ENCODE measurements at places on chromosomes 16 and 17.

DNA sequence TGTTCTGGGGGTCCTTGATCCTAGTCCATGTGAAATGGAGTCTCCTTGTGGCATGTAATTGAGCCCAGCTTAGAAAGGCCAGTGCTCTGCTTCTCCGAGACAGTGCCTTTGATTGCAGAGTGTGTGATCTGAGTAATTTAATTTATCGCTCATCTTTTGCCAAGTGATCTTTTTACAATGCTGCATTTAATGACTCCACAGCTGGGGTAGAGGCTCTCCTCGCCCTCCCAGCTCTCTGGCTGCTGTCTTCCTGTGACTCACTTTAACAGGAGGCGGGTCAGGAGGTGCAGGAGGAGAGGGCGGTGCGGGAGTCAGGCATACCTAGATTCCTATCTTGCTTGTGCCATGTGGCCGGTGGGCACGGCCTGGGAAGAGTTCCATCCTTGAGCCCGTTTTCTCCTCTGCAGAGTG, 113.4 kb upstream of the FOXF1 start:
- no peak for DNase-seq

GRCh38 chr17:4511199-4511932, 12.7 kb downstream of the SPNS2 start:
- DNase-seq, result no peak

DNA sequence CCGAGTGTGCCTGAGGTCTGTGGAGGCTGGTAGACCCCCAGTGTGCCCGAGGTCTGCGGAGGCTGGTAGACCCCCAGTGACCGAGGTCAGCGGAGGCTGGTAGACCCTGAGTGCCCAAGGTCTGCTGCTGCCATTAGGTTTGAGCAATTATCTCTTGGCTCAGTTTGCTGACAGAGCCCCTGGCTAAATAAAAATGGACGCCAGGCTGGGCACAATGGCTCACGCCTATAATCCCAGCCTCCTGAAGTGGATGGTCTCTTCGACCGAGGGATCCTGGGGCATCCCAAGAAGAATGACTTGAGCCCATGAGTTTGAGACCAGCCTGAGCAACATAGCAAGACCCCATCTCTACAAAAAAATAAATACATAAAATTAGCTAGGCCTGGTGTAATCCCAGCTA, 98.7 kb upstream of the ZNF469 start:
- no peak for DNase-seq

DNA sequence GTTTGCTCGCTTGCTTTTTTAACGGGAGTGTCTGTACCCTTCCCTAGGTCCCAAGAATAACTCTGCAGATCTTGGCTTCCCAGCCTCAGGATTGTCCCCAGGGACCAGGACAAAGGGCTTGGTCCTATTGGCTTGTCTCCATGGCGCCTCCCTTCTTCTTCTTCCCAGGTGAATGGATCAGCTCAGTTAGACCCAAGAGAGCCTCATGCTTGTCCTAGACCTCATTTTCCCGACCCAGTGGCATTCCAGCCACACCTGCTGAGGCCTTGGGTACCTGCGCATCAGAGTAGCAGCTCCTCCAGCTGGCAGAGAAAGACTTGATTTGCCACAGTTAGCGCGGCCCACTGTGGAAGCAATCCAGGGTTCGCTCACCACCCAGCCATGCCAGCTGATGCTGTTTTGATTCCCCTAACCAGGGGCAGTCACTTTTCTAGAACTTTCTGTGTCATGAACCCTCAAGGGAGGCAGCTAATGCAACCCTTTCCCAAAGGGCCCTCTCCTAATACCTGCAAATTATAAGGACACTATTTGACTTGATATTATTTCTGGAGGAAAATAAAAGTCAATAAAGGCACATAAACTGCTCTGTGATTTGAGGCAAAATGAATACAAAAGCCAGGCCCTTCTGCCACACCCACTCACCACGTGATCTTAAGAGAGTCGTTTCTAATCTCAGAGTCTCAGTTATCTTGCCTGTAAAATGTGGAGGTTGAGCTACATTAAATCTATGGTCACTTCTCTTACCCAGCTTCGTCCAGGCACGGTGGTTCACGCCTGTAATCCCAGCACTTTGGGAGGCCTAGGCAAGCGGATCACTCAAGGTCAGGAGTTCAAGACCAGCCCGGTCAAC, 13.9 kb downstream of the GPR142 start:
- DNase-seq, result no peak

DNA sequence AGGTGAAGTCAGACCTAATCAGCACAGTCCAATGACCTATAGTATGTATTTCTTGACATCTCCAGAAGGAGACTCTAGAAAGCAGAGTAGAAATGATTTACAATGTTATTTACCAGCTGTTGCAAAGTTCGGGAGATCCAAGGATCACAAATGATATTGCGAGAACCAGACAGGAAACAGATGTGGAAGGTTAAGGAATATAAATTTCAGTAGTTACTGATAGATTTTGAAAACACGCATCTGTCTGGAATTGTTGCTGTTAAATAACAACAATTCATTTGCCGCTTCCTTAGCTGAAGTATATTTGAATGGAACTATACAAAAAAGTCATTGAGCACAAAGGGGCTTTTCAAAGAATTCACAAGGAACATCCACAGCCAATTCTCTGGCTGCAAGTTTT, 72.0 kb downstream of the STXBP4 start:
- no peak for DNase-seq

DNA sequence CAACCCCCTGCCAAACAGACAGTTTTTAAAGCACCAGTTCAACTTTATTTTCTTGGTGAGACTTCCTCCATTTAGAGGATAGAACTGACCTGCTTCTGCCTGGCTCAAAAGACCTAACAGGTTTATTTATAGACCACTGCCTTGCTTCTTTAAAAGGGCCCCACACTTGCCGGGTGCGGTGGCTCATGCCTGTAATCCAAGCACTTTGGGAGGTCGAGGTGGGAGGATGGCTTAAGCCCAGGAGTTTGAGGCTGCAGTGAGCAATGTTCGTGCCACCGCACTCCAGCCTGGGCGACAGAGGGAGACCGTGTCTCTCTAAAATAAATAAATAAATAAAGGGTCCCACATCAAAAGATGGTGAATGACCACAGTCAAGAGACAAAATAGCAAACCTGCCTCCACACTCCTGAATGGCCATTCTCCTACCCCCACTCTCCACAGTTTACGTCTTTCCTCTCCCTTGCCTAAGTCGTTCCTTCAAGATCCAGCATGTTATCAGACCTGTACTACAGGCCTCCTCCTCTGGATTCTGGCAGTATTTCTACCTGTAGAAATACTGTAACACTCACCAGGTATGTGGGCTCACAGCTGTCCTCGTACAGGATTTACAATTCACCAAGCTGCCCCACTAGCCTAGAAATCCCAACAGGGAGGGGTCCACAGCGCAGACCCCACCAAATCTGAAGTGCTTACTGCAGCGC, 95.6 kb downstream of the SMG6 start:
- DNase-seq, result no peak

DNA sequence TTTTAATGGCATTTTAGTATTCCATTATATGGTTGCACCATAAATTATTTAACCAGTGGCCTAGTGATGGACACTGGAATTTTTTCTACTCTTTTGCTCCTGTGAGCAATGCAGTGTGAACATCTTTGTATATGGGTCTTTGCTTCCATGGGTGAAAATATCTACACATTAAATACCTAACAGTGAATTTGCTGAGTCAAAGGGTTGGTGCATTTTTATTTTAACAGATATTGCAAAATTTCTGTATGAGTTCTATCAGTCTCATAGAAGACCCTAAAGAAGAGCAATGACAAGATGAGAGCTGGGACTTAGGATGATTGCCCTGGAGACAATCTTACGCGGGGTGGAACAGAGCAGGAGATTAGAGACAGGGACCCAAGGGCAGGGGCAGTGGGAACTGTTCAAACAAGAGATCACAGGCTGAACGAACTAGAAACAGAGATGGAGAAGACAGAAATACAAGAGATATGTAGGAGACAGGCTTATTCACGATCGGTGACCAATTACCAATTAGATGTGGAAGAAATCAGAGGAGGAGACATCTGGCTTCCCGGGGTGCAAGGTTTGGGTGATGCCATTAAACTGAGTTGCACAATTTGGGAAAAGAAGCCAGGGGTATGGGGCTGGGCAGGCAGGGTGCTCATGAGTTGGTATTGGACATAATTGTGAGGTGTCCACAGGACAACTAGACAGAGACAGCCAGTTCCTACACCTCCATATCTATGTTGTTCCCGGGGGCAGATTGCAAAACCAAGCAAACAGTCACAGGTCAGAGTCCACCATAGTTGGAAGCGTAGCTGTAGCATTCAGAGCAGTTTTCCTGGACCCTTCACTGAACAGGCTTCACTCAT, 39.9 kb upstream of the LONP2 start:
- no peak for DNase-seq

DNA sequence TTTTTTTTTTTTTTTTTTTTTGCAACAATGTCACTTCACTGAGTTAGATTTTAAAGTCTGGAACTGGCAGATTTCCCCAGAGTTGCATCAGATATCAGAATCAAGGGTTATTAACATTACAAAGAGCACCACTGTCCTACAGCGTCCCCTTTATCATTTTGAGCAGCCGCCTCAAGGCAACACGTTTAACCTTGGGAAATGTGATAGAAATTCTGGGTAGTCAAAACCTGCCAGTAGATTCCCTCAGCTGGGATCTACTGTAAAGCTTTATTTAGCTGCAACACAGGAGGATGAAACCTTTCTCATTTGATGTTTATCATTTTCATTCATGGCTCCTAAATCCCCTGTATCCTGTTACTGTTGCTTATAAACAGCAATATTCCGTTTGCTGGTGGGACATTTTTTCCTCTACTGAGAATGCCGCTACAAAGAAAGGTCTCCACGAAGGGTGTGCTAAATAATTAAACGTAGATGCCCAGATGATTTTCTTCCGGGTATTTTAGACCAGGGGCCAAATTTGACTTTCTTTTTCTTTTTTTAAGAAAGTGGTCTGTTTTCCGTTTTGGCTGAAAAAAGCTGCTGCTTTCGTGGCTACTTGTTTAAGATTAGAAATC, 436.1 kb upstream of the GOT2 start:
- DNase-seq, result peak; percentile 61

DNA sequence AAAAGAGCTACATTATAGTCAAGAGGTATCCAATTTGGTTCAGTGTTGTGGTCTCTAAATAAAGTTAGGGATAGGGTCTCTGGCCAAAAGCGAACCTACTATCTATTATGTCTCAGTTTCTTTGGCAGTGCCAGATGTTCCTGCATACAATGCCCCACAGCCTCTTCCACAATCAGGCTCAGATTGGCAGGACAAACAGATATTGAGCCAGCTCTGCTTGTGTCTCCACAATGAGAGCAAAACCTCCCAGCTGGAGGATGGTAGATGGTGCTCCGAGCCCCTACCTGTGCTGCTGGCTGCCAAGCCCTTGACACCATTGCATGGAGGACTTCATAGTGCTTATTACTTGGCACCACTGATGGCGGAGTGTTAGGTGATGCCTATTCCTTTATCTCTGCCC, 19.7 kb downstream of the PHAF1 start:
- DNase-seq, result no peak

DNA sequence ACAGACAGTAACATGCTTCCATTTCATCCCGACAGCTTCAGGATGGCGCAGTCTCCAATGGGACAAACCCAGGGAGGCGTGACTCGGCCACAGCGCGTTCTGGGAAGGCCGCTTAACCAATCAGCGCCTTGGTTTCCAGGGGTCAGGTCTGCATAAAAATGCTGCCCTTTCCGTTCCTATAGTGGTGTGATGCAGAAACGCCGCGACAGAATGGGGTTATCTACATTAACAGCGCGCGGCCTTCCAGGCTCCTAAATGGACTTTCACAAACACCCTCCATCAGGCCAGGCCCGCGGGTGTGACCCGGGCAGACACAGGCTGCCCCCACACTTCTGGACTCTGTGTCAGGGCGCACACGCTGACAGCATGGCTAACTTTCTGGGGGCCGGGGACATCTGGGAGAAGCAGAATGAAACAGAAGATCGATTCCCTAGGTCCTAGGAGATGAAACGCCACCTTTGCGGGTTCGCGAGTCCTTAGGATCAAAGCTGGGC, 792 bp downstream of the TMEM231 start:
- DNase-seq, result peak; percentile 83

- DNase-seq, result no peak
These were observed 10.2 kb downstream of the FOXF1 start for GRCh38 chr16:86520317-86521210.

DNA sequence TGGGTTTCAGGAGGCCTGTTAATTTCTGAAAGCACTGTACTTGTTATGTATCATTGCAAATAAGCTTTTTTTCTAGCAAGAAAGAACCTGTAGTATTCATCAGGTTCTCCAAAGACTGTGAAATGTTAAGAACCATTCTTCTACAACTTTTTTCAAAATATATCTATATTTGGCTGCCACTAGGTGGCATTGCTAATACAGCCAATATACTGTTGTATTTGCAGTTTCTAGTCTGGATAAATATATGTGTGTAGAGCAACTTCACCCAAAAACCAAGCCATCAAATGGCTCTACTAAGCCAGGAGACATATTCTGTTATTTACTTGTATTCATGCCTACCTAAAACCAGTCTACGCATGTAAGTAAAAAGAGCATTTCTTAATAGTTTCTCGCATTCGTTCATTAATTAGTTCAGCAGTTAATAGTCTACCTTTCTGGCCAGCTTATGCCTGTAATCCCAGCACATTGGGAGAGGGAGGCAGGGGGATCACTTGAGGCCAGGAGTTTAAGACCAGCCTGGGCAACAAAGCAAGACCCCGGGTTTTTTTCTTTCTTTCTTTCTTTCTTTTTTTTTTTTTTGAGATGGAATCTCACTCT, 39.5 kb downstream of the VMP1 start:
- DNase-seq, result no peak

DNA sequence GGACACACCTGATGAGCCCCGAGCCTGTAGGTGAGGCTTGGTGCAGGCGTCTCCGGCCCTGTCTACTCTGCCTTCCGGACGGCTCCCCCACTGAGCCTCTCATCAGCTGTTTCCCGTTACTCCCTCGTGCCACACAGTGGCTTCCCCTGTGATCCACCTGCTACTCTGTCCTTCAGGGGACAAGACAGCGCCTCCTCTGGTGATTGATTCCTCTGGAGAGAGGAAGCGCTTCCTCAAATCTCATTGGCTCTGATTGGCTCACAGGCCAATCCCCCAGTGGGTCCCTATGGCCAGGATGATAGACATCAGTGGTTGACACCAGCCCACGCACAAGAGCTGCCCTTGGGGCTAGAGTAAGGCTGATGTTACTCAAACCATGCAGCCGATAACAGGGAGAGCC, 24.0 kb downstream of the RNF213 start:
- DNase-seq, result peak; percentile 36

- DNase-seq, result no peak
These were observed 520.6 kb upstream of the SOX9 start for GRCh38 chr17:71600137-71600789.
